K562 (cell line): ENCODE measurements at places on chromosomes 5 and 9. TPM values are rescaled to one million over a fixed set of nuclear protein-coding genes. Genes with fewer than 3 reads are reported as not detected.

The HK3 gene
- polyA plus RNA-seq = not detected in 2 replicates

The IPO11 gene
- polyA plus RNA-seq = 35.4 and 38.7 TPM in 2 replicates

The RORB gene
- polyA plus RNA-seq = not detected in 2 replicates

The SPATA31D4 gene
- not detected in 2 replicates for polyA plus RNA-seq

The PCDHB5 gene
- polyA plus RNA-seq = not detected in 2 replicates

The ADCY2 gene
- polyA plus RNA-seq = 0.01 TPM in 1 of 2 replicates, not detected in the other

The SLC28A3 gene
- not detected in 2 replicates for polyA plus RNA-seq

The LIFR gene
- polyA plus RNA-seq = 0.94 and 1.3 TPM in 2 replicates

The EQTN gene
- polyA plus RNA-seq = 0.15 TPM in 1 of 2 replicates, not detected in the other

The CCDC180 gene
- 2.7 and 3.9 TPM in 2 replicates for polyA plus RNA-seq

The ZNF354C gene
- polyA plus RNA-seq = 0.08 TPM in 1 of 2 replicates, not detected in the other

The INSL6 gene
- polyA plus RNA-seq = not detected in 2 replicates
